ENCODE measurements at places on chromosomes 4 and X.
A peak's percentile ranks its signal among the peaks of the same experiment; 100 is the strongest.

DNA sequence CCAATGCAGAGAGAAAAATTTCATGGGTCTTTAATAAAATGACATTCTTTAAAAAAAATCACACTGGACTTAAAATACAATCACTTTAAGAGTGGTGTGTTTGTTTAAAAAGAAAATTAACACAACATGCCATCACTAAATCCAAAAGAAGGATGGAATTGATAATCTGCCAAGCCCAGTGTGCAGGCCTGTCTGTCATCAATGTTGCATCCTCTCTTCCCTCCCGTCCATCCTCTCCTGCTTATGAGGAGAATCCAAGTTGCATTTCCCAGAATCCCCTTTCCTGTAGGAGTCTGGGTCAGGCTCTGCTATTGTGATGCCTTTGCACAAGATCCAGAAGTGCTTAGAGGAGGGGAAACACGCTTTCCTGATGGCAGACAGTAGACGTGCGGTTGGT is 169.4 kb downstream of the MID1 start:
- DNase-seq: no peak

DNA sequence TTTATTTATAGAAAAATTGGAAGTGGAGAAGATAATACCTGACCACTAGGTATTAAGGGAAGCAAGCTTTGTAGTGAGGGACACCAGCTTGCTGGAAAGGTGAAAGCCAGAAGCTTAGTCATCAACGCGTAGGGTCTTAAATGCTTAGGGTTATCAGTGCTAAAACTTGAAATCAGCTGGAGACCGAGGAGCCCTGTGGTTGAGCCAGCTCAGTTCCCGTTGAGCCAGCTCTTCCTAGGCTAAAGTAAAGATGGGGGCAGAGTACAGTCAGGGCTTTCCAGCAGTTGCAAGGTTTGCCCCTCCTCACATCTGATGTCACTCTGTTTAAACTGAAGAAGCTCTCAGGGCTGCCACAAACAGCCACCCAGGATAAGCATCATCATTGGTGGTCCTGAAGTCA is 240.7 kb downstream of the DCLK2 start:
- DNase-seq: no peak

- no peak for DNase-seq
Measured at GRCh38 chr4:102612824-102613366, 111.7 kb downstream of the NFKB1 start.

- peak; percentile 93 for DNase-seq
Measured at GRCh38 chr4:40199999-40200874, 3.4 kb downstream of the RHOH start.

DNA sequence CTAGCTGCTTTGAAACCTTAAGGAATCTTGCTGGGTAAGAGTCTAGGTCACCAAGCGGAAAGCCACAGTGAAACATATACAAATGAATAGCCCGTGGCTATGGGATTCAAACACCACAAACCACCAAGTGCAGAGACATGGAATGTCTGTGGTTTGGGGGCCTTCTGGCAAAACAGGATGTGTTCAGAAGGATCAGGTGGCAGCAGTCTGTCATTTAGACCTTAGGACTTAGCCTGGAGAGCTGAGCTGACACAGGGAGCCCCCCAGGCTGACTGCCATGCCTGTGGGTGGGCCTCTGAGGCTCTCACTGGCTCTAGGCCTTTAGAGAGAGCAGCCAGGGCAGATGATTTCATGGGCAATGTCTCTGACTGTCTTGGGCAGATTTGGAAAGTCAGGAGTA is 225.6 kb downstream of the FBXW7 start:
- DNase-seq: no peak

GRCh38 chr4:89158884-89159503 is 47.7 kb downstream of the TIGD2 start:
- no peak for DNase-seq

DNA sequence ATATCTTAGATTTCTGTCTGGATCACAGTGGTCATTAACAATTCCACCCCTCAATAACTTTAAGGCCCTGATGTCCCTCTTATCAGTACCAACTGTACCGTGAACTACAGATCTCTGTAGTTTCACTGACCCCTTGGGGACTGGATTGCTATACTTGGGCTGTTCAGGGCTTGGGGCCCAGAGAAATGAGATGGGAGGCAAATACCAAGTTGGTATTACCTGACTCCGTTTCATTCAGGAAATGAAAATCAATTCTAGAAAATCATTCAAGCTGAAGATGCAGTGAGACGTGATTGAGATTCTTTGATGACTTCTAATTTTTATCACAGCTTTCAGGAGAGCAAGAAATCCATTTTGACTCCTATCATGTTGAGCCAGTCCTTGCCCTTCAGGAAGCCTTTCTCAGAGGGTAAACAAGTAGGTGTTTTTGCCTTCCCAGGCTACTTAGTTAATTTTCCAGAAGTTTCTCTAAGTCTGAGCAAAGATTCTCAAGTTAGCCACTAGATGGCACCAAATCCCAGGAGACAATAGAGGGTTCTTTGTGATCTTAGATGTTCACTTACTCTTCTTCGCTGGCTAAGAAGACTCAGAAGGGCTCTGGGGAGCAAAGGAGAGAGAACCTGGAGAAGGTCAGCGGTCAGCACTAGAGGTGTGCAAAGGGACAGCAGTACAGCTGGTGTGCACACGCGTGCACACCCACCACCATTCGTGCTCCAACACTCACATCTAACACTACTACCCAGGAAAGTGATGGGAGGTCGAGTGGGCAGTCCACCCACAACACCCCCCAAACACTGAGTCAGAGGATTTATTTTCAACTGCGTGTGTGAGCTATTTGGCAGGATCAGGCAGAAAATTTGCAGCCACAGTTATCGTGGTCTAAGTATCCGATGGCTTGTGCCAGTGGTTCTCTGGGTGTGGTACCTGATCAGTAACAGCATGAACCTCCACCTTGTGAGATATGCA is 7.4 kb downstream of the HNRNPH2 start:
- DNase-seq: no peak

DNA sequence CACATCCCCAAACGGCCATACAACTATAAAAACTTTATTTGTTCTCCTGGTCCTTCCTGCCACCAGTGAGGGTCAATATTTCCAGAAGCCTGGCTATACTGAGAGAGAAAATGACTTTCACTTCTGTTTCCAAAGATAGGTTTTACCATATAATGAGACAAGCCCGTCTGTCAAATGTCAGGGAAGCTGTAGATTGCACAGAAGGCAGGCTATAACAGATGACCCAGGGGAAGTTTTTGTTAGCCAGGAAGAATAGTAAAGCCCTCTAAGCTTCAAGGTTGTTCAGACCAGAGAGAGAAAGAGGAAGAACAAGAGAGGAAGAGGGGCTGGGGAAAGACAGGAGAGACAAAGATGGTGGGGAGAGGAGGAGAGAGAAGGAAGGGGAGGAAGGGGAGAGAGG is 217.5 kb downstream of the GBA3 start:
- no peak for DNase-seq

GRCh38 chrX:111917591-111917990 is 41.6 kb downstream of the TRPC5OS start:
- DNase-seq: no peak

DNA sequence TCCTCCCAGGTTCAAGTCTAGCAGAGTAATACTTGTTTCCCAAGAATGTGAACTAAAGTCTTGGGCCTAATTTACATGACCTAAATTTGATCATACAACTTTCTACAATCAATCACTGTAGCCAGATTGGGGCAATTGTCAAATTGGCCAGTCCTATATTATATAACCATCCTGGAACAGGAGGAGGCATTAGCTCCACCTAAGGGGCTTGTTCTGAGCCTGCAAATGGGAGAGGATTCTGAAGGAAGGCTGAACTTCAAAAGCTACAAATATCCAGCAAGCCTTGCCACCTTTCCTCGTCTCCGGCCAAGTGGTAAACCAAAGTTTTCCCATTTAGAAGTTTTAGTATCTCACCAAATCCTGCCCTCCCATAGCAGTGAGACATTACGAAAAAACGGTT is 1289.6 kb upstream of the TENM3 start:
- DNase-seq: no peak

DNA sequence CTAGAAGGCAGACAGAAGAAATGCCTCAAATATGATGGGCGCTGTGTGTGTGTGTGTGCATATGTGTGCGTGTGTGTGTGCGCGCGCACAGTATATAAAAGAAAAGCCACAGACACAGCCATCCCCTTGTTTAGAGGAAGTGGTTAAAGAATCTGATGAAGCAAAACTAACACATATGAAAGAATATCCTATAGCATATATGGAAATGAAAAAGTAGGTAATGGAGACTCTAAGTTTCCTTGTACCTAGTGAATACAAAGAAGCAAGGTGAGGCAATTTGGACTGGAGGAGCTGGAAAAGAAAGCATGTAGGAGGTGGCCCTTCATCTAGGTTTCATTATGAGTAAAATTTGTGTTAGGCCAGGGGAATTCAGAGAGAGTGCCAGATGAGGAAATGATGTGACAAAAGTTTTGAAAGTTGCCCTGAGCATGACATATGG is 58.6 kb upstream of the MCF2 start:
- no peak for DNase-seq

- DNase-seq: no peak
Measured at GRCh38 chrX:134671294-134671693, 13.0 kb upstream of the PLAC1 start.

DNA sequence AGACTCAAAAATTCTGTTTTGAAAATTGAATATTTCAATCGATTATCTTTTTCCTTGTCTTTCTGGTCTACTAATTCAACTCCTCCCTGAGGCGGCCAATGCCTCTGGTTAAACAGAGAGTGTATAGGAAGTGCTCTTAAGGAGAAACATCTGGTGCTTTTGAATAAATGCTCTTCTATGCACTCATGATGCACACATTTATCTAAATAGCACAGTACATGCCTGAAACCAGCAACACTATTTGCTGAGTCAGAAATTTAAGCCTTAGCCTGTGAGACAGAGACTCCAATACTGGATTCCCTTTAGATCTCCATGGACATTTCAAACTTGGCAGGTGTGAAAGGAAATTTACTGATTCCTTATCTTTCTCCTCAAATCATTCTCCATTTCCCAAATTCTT is 118.6 kb downstream of the SLIT2 start:
- no peak for DNase-seq

DNA sequence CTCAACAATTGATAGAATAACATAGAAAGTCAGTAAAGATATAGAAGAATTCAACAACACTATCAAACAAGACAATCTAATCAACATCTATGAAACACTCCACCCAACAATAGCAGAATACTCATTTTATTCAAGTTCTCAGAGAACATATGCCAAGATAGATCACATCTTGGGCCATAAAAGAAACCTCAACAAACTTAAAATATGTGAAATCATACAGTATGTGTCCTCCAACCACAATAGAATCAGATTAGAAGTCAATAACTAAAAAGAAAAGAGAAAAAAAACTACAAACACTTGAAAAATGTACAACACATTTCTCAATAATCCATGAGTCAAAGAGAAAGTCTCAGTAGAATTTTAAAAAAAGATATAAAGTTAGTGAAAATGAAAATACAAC is 78.6 kb upstream of the LDB2 start:
- no peak for DNase-seq

DNA sequence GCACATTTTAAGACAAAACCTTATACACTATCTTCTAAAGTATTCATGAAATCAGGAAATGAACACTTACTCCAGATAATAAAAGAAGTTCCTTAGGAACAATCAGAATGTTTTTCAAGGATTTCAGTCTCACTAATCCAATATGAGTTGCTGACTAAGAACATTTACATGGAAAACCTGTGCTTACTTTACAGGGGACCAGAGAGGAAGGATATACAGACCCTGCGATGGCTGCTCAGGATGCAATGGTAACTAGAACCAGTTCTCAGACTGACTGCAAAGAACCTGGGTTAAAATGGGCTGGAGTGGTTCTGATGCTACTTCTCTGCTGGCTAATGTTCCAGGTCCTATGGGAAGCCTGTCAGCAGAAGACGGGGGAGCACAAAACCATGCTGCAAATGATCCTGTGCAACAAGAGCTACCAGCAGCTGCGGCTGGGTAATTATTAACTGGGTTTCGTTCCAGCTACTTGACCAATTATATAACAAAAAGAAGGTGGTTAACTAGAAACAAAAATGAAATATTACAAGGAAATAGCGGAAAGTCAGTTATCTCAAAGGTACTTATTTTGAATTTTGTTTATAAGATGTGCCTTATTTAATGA is 85.3 kb downstream of the ANXA10 start:
- no peak for DNase-seq

DNA sequence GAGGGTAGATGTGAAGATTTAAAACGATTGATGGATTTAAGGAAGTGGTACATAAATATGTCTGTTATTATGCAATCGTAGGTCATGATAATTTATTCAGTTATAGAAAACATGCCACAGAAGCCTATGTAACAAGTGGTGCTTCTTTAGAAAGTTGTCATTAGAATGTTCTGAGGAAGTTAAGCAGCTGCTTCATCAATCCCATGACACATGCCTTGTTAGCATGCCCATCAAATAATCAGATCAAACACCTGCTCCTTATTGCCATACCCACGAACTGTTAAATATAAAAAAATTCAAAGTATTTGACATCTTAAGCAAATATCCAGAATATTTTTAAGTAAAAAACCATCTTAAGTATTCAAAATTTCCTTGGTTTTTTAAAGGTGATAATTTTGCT is 76.4 kb upstream of the MYOZ2 start:
- DNase-seq: no peak

- no peak for DNase-seq
Measured at GRCh38 chrX:20421275-20421674, 154.6 kb upstream of the RPS6KA3 start.

DNA sequence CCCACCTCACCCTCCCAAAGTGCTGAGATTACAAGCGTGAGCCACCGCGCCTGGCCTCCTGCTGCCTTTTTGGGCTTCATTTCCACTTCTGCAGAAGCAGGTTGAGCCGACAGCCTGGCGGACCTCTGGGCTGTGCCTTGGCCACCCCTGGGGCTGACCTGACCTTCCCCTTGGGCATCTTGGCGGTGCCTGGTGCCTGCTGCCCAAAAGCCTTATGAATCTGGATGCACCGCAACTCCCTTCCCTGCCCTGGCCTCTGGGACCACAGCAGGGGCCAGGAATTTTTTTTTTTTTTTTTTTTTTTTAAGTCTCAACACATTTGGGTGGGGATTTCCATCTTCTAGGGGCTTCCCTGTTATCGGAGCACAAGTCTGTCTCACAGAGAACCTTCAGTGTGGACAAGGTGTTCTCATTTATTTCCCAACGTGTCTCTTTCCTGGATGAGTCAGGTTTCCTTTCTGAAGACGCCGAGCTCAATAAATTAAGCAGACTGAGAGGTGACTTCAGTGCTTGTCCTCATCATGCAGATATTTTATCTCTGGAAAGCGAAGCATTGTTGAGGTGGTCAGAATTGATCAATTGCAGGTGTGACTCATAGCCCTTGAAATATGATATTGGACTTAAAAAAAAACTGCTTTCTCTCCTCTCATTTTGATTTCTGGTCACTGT is 79.7 kb downstream of the SHROOM2 start:
- DNase-seq: peak; percentile 7

GRCh38 chr4:129808242-129808641 is 712.3 kb downstream of the C4orf33 start:
- DNase-seq: no peak

DNA sequence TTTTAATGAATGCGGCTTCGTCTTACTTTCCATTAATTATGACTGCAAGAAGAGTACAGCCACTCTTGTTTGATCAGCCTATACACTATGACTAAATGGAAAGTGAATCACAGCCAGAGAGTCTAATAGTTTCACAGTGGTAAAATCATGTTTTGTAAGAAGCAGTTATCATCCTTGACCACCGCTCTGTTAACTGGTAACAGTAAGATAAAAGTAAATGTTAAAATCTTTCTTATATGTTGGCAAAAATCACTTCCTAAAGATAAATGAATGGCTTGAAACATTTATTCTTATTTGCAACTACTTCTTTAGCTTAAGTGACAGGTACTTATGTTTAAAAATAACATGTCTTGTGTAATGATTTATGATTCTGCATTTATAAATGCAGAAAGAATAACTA is 13.2 kb downstream of the GALNT7 start:
- no peak for DNase-seq

GRCh38 chr4:26368685-26369084 is 47.9 kb downstream of the RBPJ start:
- no peak for DNase-seq

All from GM12864 (cell line).